ENCODE measurements at places on chromosomes 2 and 18. TPM values are rescaled to one million over a fixed set of nuclear protein-coding genes. Genes with fewer than 3 reads are reported as not detected.

The LIMS4 gene
- 4.9 TPM for total RNA-seq

The SLC8A1 gene
- total RNA-seq, result 2.8 TPM

The SIX3 gene
- total RNA-seq, result not detected

The MAP2 gene
- total RNA-seq, result 58.1 TPM

The TFPI gene
- total RNA-seq, result 34.2 TPM

The RPRM gene
- total RNA-seq, result 2.1 TPM

- no peak for DNase-seq
These were observed 26.3 kb downstream of the ANXA4 start for GRCh38 chr2:69768235-69768634.

GRCh38 chr2:127993659-127994058 lies 34.2 kb downstream of the SAP130 start:
- no peak for DNase-seq

GRCh38 chr2:159640176-159640575 lies 23.8 kb upstream of the BAZ2B start:
- no peak for DNase-seq

- DNase-seq, result no peak
These were observed 37.7 kb downstream of the COBLL1 start for GRCh38 chr2:164803776-164804466.

DNA sequence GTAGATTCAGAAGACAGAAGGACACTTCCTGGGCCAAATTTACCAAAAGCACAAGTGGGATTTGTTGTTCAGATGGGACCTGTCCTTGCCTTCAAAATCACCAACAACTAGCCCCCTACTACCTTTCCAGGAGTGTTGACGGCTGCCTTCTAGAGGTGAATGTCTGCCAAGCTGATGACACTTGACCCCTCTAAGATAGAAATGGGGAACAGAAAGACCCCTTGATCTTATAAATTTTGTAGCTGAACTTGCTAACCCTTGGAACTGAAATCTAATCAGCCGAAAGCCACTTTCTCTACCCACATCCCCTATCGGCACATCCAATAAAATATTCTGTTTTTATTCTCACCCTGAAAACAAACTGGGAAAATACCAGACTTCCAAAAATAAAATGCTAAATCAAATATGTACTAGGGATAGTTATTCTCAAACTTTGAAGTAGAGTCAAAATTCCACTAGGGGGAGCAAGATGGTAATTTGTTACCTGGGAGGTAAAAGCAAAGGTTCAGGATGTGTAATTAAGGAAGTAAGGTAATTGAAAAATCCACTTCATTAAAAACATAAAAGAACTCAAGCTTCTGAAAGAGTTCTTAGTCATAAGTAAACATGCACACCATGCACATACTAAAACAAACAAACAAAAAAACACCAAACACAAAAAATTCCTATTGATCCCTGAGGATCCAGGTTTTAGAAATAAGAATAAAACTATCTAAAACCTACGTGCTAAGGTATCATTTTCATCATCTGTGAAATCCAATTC lies 119.2 kb downstream of the ANKRD44 start:
- no peak for DNase-seq

DNA sequence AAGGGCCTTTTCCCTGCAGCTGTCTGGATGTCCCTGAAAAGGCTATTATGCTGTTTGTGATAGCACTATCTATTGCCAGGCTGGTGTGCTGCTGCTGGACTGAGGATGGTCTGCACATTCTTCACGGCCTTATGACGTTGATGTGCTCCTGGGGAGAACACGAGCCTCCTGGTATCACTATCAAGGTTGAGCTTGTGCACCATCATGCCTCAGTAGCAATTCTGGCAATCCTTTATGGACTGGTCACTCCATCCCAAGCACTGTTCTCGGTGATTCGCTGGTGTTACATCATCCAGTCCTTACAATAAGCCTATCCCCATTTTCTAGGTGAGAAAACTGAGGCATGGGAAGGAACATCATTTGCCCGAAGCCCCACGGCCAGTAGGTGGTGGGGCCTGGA lies 18.2 kb upstream of the CCBE1 start:
- no peak for DNase-seq

DNA sequence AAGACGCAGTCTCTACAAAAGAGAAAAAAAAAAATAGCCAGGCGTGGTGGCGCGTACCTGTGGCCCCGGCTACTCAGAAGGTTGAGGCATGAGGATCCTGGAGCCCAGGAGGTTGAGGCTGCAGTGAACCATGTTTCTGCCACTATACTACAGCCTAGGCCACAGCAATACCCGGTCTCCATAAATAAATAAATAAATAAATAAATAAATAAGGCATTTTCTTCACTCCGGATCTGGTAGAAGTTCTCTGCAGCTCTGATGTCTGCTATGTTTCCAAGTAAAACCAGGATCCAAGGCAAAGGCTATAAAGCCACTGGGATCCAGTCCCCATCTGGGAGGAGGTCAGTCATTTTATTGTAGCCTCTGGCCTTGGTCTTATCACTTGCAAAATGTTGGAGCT lies 15.5 kb downstream of the NFE2L2 start:
- no peak for DNase-seq

DNA sequence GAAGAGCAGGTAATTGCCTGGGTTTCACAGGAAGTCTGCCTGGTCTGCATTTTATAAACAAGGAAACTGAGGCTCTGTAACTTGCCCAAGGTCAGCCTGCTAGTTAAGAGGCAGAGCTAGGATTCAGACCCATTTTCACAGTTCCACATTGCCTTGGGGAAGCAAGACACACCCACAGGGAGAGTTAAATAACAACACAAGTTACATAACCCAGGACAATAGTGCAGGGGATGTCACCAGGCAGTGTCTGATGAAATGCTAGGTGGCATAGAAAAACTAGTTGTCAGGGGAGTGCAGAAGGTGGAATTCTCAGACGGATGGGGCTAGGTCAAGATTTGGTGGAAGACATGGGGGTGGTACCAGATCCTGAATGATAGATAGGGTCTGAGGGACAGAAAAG lies 69.7 kb downstream of the PRKCE start:
- DNase-seq, result no peak

DNA sequence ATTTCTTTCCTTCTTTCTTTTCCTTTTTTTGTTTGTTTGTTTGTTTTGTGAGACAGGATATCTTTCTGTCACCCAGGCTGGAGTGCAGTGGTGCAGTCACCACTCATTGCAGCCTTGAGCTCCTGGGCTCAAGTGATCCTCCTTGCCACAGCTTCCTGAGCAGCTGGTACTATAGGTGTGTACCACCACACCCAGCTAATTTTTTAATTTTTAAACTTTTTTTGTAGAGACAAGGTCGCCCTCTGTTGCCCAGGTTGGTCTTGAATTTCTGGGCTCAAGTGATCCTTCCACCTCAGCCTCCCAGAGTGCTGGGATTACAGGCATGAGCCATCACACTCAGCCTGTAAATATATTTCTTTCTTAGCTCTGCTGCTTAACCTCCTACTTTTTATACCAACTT lies 83.4 kb upstream of the CYP20A1 start:
- DNase-seq, result no peak

- DNase-seq, result no peak
These were observed 41.4 kb downstream of the FMNL2 start for GRCh38 chr2:152376385-152376784.

DNA sequence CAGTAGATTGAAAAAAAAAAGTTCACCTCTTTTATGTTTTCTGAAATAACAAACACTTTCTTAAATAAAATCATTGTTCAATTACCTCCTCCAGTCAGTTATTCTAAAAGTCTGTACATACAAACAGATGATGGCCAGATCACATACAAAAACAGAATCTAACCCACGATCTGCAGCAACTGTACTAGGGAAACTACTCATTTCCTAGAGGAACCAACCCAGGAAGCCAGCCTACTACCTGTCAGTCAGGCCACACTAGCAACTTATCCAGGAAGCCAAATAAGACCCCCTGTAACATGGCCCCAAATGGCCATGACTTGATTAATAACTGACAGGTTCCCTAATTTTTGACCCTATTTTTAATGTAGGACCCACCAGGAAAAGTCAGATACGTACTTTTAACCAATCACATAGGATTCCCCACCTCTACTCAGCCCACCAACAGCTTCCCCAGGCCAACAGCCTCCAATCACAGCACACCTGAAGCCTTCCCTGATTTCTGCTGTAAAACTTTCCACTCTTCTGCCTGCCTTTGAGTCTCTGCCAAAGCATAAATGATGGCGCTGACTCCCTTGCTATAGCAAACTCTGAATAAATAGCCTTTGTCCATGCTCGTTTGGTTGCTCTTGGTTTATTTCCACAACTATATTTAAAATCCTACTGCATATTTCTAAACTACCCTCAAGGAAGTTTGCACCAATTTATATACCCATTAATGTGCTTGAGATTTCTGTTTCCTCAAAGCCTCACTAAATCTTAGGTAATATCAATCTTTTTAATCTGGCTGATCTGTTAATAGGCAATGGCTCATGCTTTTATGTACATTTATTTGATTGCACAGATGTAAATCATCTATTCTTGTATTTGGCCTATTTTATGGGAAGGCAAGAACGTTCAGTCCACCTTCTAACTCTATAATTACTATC lies 486.4 kb downstream of the FBXO15 start:
- no peak for DNase-seq

All from kidney epithelial cell (primary cell).